ENCODE measurements at places on chromosomes 7 and 10.
A peak's percentile ranks its signal among the peaks of the same experiment; 100 is the strongest.

- no peak for DNase-seq
Observed at GRCh38 chr10:8346861-8347260, 292.4 kb downstream of the GATA3 start.

DNA sequence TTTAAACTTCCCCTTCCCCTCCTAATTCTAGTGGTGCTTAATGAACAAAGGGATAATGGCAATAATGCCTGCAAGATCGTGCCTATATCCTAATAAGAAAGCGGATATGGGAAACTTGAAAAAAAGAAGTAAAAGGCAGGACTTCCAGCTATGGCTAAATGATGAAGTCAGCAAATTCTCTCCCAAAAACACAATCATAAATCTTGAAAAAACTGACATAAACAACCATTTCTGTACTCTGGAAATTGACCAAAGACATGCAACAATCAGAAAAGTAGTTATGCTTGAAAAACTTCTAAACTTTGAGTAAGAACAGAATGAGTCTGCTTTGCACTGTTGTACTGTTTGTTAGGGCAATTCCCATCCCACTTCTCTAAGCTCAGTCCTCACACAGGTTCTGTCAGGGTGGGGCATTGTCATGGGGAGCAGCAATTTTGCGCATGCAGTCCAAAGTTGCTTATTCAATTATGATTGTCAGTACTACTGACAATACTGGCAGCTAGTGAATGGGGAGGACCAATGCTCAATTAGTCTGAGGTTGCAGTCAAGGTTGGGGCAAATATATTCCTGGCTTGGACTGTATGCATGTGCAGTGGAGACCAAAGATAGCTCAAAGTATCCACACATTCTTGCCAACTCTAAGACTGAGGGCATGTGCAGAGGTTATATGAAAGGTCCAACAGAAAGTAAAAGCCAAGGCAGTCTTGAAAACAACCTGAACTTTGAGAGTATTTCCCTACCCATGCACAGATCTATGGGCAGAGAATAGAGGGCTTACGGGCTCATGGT is 34.1 kb upstream of the ARHGAP22 start:
- DNase-seq, result no peak

GRCh38 chr10:119418362-119418761 is 124.2 kb downstream of the RGS10 start:
- DNase-seq, result no peak

- DNase-seq, result no peak
Observed at GRCh38 chr10:33271969-33272583, 62.4 kb downstream of the NRP1 start.

- DNase-seq, result no peak
Observed at GRCh38 chr7:35866186-35866585, 65.3 kb downstream of the SEPTIN7 start.

DNA sequence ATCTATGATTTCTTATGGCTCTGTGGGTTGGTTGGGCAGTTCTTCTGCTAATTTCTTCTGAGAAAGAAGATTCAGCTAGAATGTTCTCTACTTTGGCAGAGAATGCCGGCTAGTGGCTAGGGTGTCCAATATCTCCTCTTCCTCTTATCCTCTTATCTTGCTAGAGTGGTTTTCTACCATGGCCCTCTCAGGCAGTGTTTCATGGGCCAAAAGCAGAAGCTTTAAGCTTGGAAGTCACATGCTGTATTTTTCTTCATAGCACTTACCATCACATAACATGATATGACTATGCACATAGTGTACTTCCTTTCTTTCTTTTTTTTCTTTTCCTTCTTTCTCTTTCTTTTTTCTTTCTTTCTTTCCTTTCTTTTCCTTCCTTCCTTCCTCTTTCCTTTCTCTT is 140.0 kb downstream of the ITGB8 start:
- DNase-seq, result no peak

GRCh38 chr7:48252995-48253394 is 81.7 kb downstream of the ABCA13 start:
- DNase-seq, result no peak

GRCh38 chr10:122018951-122019413 is 30.0 kb downstream of the TACC2 start:
- DNase-seq, result no peak

GRCh38 chr7:143381427-143382125 is 431 bp downstream of the ZYX start:
- peak; percentile 70 for DNase-seq

DNA sequence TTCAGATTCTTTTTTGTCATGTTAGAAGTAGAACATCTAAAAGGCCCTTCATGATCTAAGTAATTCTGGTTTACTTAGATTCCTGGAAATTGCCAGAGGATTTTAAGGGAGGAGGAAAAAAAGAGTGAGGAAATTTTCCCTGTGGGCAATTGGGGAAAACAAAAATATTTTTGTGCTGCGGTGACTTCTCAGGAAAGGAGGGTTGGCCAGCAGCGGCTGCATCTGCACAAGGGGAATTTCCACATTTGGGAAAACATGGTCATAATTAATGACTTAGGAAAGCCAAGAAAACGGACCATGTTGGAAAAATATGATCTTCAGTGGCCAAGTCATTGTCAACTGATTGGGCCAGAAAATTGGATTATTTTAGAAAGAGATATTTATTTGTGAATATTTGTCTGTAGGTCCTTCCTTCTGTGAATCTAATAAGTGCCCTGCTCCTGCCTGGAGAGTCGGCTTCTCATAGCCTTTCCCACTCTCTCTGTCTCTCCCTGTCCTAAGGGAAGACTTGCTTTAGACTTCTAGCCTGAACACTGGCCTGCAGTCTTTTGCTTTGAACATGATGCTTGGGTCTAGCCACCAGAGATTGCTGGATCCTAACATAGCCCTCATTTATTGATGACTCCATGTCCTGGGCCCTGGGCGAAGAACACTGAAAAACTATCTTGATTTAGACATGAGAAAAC is 124.2 kb upstream of the MKLN1 start:
- DNase-seq, result no peak

DNA sequence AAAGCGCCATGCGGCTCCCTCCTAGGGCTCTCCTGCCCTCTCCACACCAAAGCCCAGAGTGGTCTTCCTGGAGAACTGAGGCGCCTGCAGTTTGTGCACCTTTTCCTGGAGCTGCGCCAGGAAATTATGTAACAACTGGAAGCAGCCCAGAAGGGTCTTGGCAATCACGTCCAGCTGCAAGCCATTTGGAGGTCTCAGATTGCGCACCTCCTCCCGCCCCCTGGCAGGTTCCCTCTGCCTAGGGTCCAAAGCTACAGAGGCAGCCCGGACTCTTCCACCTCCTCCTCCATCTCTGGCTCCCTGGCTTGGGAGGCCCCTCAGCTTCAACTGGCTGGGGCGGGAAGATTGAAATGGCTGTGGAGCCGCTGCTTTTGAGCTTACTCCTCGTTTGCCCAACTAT is 34.0 kb upstream of the SFTPD start:
- DNase-seq, result no peak

- DNase-seq, result no peak
Observed at GRCh38 chr7:1229202-1229947, 3.3 kb upstream of the UNCX start.

DNA sequence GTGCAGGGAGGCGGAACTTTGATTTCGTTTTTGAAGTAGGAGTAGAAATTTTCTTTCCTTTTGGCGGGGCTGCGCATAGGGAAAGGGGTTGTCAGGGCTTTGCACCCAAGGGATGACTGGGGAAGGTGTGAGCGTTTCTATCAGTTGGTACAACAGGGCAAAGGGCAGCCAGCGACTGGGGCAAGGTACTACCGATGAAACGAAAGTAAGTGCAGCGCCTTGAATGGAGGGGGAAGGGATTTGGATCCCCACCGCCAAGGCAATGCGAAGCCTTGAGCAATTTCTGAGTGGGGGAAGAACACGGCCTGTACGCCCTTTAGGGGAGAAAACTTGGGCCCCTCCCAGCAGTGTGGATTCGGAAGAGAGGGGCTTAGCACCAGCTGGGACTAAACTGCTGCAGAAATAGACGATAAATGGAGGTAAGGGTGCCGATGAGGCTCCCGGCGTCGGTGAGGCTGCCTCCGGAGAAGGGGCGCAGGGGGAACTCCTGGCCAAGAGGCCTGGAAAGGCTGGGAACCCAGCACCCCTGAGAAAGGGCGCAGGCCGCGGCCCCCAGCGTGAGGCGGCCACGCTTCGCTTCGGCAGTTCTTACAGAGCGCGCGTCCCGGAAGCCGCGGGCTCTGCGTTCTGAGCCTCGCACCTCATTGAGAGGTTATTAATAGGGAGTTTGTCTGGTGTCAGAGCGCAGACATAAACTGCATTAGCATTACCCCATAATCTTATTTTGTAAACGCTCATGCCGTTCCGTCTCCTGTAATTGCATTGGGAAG is 10.0 kb upstream of the TLX1 start:
- no peak for DNase-seq

DNA sequence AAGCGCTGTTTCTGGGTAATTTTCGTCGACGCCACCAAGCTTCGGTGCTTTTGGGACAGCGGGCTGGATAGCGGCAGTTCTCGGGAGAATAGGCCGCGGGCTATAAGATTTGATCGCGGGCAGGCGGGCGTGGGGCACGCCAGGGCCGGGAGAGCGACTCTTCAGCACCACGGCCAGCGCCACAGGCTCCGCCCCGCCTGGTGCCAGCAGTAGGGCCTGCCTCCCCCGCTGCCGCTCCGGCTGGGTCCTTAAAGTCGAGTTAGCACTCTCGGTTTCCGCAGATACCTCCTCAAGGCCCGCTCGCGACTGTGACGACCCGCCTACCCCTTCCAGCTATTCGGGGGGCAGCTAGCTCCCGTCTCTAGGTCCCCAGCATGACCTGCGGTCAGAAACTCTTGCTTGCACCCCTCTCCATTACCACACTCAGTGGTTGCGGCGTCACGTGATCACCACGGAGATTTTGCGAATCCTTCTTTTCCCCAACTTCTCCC is 9.4 kb downstream of the NXPH1 start:
- no peak for DNase-seq

GRCh38 chr10:84478151-84478550 is 149.8 kb downstream of the CCSER2 start:
- DNase-seq, result no peak

GRCh38 chr10:97032624-97033023 is 153.1 kb downstream of the SLIT1 start:
- DNase-seq, result no peak

All from NCI-H446 (cell line).